GM12892 (cell line): ENCODE measurements at places on chromosomes 6 and 20.

DNA sequence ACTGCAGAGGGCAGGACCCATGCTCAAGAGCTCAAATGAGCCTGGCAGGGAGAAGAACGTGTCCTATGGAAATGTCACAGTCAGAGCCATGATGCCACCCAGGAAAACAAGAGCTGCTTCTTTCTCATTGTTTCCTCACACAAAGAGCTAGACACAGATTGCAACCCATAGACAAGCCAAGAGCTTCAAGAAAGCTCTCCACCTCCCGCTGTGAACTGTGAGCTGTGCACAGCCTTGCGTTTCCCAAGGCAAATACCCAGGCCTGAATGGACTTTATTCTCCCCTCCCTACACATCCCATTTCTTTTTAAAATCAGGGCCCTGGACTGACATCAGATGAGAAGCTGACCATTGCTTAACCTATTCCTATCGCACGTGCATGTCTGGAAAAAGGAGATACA, 388.8 kb downstream of the RNGTT start:
- no peak for DNase-seq

GRCh38 chr6:53112404-53112803, 36.2 kb downstream of the GCM1 start:
- no peak for DNase-seq

GRCh38 chr6:18243302-18243893, 20.9 kb downstream of the DEK start:
- no peak for DNase-seq

DNA sequence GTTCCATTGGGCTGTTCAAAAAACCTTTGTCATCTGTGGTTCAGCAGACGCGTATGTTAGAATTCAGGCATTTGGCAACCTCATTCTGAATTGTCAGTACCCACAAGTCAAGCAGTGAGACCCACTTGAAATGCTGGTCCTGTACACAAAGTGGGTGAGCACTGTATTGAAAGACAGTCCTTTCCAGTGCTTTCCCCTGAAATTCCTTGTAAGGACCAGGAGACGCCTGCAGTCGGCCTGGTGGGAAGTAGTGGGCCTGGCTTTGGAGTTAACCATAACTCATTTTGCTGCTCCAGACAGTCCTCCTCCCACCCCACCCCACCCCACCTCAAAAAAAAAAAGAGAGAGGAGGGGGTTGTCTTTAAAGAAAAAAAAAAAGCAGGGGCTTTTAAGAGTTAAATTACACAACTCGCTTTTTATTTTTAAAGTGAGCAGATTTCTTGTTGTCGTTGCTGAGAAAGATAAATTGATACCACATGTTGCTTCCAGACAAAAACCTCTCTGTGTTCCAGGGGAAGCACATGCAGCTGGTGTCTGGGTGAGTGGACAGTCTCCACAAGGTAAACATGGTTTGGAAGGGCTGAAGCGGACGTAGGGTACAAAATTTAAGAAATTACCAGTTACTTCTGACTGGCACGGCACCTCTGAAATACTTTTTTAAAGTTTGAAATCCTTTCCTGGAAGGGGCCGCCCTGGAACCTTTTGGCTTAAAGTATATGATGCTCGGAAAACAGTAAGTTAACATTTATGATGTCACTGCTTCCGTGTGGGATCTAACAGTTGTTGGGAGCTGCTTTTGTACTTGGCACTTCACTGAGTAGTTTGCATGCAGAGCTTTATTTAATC, 95.3 kb downstream of the FOXO3 start:
- no peak for DNase-seq
